ENCODE measurements at places on chromosomes 2 and 18. TPM values are rescaled to one million over a fixed set of nuclear protein-coding genes. Genes with fewer than 3 reads are reported as not detected.
A peak's percentile ranks its signal among the peaks of the same experiment; 100 is the strongest.

The AFF3 gene
- 0.75 TPM for polyA plus RNA-seq

The SLC11A1 gene
- polyA plus RNA-seq, result 0.16 TPM

DNA sequence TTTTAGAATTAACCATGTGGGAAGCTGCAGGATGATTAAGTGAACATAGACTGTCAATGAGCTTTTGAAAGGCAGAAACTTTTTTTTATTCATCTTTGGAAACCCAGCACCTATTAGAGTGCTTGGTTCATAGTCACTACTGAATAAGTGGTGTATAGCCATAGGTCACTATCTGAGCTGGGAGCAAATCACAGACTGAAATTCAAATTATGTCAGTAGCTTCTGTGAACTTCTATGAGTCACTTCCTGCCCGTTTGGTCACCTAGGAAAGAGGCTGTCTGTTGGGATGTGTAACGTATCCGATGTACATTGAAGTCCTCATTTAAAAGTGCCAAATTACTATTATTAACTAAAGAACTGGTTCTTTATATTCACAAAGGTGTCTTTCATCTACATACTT lies 20.5 kb upstream of the SLC40A1 start:
- peak; percentile 32 for DNase-seq

GRCh38 chr2:190250421-190250820 lies 69.2 kb downstream of the HIBCH start:
- DNase-seq, result no peak

Data from GM23248 (cell line).